Cardiac septum (tissue), 1 donor: ENCODE measurements at places on chromosomes 12 and 14. TPM values are rescaled to one million over a fixed set of nuclear protein-coding genes. Genes with fewer than 3 reads are reported as not detected.
A peak's percentile ranks its signal among the peaks of the same experiment; 100 is the strongest.

Gene CCDC59
- total RNA-seq = 23.5 TPM

Gene RPS6KL1
- 19.8 TPM for total RNA-seq

GRCh38 chr12:62258941-62259630 is 1.1 kb upstream of the USP15 start:
- no peak for DNase-seq

- DNase-seq = peak; percentile 81
These were observed 32.0 kb upstream of the RIMBP2 start for GRCh38 chr12:130747867-130748740.

- DNase-seq = no peak
These were observed 400.9 kb downstream of the SNAPC1 start for GRCh38 chr14:62162998-62163589.

GRCh38 chr12:20445687-20446086 is 77.3 kb downstream of the PDE3A start:
- DNase-seq = no peak
